ENCODE measurements at places on chromosomes 3 and 15.

GRCh38 chr3:127077505-127078064 is 94.7 kb downstream of the PLXNA1 start:
- no peak for DNase-seq

DNA sequence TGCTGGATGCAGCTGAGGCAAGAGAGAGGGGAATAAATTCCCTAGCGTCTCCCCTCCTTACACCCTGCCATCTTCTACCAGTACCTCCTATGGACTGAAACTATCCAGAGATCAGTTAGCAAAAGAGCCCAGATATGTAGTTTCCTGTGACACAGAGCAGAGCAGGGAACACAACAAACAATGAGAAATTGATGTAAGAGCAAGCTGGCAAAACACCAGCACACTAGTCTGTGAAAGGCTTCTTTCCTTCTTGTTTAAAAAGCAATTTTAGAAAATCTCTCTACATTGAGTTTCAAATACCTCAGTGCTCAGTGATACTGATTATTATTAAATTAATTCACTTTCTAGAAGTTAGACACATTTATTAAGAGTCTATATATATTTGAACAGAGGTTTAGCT is 215.6 kb upstream of the AZI2 start:
- no peak for DNase-seq

DNA sequence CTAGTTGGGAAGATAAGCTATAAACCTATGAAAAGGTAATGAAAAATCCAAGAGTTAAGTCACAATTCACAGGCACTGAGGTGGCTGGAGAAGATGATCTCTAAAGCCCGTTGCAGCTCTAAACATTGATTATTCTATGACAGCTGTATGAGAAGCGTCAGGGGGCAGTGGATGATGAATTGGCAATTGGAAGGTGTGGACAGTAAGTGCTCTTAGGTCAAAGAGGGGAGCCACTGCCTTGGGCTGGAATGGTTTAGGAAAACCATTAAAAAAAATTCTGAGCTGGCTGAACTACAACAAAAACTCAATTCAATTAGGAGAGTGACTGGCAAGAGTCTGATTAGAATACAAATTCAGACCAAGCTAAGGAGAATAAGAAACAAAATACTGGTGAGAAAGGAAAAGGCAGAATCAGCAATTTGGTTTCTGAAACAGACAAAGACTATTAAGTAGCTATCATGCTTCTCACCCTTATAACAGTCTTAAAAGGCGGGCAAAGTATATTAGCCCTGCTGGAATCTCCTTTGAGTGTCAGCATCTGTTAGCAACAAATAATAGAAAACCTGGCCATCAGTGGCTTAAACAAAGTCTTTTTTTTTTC is 8.8 kb upstream of the NMD3 start:
- no peak for DNase-seq

DNA sequence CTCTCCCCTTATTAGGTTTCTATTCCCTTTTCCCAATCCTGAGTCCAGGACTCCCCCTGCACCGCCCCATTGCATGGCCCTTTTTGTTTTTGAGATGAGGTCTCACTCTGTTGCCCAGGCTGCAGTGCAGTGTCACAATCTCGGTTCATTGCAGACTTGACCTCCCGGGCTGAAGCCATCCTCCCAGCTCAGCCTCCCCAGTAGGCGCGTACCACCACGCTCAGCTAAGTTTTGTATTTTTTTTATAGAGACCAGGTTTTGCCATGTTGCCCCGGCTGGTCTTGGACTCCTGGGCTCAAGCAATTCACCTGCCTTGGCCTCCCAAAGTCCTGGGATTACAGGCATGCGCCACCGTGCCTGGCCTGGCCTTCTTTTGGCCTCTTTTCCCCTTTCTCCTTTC is 29.3 kb downstream of the PDIA5 start:
- DNase-seq, result no peak

DNA sequence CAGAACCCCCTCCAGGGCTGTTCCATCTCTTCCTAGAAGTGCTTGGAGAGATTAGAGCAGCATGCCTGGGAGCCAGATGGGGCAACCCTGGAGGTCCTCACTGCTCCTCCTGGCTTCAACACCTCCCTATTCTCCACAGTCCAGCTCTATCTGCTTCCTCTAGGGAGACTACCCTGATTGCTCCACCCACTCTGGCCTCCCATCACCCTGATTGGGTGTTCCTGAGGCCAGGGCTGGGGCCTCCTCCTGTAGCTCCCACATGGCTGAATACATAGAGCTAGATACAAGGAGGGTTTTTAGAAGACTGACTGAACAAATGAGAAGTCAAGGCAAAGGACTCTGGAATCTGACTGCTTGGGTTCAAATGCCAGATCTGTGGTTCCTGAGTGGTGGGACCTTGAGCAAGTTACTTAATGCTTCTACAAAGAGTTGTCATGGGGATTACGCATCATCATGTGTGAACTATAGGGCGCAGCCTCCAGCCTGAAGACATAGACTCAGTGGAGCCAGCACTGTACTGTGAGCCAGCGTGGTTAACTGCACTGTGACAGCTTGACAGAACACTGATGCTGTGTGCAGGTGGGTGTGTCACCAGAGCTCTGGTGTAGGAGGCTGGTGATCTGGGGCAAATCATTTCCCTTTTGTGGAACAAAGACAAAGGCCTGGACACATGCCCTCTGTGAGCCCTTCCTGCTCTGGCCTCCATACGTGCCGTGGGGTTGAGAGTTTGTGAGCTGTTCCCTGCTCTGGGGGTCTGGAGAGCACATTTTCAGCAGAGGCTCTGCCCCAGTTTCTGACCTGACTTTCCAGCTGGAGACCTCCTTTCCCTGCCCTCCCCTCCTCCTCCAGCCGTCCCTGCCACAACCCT is 74.8 kb downstream of the SCN5A start:
- DNase-seq, result no peak

DNA sequence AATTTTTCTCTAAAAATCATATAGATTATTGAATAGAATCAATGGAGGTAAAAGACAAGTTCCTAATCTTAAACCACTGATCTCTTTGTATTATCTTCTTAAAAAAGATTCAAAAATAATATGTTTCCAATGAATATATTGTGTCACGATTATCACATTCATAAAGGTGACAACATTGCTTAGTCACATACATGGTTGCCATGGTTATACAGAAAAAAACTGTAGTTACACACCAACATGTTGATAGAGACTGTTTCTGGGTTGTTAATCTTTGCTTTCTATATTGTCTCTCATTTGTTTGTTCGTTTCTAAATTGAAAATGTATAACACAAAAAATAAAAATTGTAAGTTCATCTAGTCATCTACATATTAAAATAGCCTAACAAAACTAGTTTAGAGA is 376.0 kb upstream of the ALCAM start:
- DNase-seq, result no peak

GRCh38 chr15:78308422-78309032 is 9.1 kb upstream of the SKIC8 start:
- peak; percentile 30 for DNase-seq

DNA sequence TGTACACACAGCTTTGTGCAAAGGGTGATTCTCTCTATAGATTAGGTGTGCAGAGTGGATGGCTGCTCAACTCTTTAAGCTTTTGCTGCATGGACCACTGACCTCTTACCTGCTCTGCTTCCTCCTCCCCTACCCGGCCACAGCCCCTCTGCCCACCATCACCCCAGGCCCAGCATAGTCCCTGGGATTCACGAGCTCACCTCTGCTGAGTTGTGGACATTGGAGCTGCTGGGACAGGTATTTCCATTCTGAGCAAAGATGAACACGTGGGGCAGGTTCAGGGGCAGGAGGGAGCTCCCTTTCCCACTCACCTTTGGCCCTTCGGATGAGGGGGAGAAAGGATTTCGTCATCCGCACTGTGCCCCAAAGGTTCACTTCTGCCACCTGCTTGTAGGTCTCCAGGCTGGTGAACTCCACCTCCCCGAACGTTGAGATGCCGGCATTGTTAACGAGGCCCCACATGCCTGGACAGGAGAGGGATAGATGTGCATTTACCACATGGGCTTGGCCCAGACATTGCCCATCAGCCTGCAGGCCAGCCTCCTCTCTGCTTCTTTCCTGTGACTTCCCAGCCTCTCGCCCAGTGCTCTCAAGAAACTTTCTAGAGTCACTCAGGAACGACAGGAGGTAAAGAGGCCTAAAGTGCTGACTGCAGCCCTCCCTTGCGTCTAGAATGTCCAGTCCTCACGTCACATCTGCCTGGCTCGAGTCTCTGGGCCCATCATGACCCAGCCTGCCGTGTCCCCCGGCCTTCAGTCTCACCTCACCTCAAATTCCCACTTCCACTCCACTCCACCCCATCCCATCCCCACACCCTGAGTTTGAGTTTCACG is 41.6 kb downstream of the BDH1 start:
- DNase-seq, result no peak

- DNase-seq, result no peak
Observed at GRCh38 chr3:96182756-96183155, 631.6 kb upstream of the EPHA6 start.

GRCh38 chr15:30924353-30924752 is 20.6 kb downstream of the FAN1 start:
- DNase-seq, result no peak

DNA sequence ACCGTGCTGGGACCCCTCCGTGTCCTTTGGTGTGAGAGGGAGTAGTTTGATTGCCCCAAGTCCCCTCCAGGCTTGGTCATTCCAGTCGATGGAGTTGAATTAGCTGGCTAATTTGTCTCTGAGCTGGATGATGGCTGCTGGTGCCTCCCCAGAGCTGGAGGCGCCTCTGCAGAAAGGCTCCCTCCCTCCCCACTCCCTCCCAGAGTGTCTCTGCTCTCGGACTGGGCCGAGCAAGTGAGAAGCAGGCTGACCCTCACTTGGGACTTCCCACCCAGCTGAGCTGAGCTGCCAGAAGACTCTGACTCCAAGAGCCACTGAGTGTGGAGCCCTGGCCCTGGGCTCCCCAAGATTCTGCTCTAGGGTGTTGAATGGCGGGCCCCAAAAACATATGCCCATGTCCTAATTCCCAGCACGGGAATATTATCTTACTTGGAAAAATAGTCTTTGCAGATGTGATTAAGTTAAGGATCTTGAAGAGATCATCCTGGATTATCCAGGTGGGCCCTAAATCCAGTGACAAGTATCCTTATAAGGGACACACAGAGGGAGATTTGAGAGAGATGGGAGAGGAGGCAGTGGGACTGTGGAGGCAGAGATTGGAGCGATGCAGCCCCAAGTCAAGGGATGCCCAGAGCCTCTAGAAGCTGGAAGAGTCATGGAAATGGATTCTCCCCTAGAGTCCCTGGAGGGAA is 60.7 kb upstream of the TLE3 start:
- no peak for DNase-seq

- DNase-seq, result no peak
Observed at GRCh38 chr3:156396851-156397250, 158.1 kb downstream of the SSR3 start.

GRCh38 chr15:36831125-36831903 is 251.9 kb downstream of the CDIN1 start:
- DNase-seq, result no peak

GRCh38 chr3:171846597-171846996 is 3.4 kb downstream of the TMEM212 start:
- no peak for DNase-seq

DNA sequence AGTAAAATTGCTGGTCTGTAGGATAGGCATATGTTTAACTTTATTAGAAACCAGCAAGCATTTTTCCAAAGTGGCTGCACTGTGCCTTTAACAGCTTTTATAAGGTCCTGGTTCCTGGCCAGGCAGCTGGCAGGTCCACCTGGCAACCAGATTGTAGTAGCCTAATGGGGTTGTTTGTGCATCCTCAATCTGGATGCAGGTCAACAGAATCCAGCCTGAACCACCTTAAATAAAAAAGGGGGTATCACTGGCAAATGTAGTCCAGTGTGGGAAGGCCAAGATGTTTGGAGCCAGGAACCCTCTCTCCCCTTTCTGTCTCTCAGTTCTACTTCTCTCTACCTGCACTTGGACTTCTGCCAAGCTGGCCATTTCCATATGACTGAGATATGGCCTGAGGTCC is 200.3 kb downstream of the ZNF621 start:
- no peak for DNase-seq

GRCh38 chr3:100815583-100815982 is 106.3 kb downstream of the TFG start:
- DNase-seq, result no peak

GRCh38 chr3:149089395-149089794 is 3.1 kb upstream of the HLTF start:
- no peak for DNase-seq

GRCh38 chr3:71305231-71306206 is 278.0 kb downstream of the FOXP1 start:
- DNase-seq, result no peak

DNA sequence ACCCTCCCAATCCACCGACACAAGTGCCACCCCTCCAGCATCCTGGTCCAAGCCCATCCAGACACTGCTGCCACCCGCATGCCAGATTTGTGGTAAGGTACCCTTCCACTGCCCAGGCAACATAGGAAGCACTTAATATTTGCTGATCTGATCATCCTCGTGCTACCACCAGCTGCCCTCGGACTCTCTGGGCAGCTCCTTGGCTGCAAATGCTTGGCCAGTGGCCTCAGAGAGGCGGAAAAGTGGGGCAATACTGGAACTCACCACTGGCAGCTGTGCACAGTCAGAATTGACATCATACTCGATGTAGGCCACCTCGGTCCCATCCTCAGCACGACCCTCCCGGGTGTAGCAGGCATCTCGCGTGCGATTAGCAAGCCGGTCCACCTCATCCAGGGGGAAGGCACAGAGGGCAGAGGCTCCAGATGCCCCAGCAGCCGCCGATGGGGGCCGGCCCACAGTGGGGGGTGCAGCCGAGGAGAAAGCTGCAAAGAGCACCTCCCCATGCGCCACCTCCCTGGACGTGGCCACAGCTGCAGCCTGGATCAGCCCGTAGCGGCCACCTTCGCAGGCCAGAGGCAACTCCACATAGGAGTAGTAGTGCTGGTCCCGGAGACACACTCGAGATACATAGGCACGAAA is 6.5 kb downstream of the PLXNB1 start:
- DNase-seq, result no peak

GRCh38 chr3:107772016-107772415 is 249.3 kb downstream of the BBX start:
- DNase-seq, result no peak

GRCh38 chr3:46280105-46280797 is 38.0 kb downstream of the CCR3 start:
- DNase-seq, result no peak

DNA sequence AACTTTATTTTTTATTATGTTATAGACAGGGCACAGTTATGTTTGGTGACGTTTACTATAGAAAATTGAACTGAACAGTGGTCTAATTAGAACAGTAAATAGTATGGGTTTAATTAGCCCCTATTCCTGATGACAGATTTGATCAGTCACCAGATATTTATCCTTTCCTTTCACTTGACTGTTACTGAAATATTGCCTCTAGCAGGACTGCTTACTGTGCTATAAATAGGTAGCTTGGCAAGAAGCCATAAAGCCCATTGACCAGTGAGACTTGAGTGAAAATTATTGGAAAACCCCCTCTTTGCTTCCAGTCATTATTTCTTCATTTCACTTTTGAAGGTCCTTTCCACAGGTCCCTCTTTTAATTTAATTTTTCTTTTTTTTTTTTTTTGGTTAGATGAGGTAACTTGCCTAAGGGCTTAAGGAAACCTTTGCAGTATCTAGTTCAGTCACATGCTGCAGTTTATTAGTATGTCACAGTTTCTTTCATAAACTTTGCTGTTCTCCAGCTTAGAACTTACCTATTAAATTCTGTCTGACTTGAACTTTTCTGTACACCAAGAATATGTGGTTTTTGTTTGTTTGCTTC is 115.6 kb downstream of the ADAMTSL3 start:
- no peak for DNase-seq

GRCh38 chr15:26628879-26629529 is 143.9 kb downstream of the GABRB3 start:
- DNase-seq, result no peak

GRCh38 chr3:80612366-80612765 is 844.6 kb upstream of the ROBO1 start:
- DNase-seq, result no peak

GRCh38 chr3:150327678-150328653 is 80.1 kb upstream of the TSC22D2 start:
- DNase-seq, result no peak
